Stimulated activated CD4-positive, alpha-beta T cell treated with anti-CD3 and anti-CD28 coated beads, Interleukin-15, amount 100 ng/mL, for 1 hour (primary cell): ENCODE measurements at places on chromosomes 1 and 21.

- DNase-seq, result no peak
Measured at GRCh38 chr21:36419996-36420395, 34.8 kb downstream of the CHAF1B start.

DNA sequence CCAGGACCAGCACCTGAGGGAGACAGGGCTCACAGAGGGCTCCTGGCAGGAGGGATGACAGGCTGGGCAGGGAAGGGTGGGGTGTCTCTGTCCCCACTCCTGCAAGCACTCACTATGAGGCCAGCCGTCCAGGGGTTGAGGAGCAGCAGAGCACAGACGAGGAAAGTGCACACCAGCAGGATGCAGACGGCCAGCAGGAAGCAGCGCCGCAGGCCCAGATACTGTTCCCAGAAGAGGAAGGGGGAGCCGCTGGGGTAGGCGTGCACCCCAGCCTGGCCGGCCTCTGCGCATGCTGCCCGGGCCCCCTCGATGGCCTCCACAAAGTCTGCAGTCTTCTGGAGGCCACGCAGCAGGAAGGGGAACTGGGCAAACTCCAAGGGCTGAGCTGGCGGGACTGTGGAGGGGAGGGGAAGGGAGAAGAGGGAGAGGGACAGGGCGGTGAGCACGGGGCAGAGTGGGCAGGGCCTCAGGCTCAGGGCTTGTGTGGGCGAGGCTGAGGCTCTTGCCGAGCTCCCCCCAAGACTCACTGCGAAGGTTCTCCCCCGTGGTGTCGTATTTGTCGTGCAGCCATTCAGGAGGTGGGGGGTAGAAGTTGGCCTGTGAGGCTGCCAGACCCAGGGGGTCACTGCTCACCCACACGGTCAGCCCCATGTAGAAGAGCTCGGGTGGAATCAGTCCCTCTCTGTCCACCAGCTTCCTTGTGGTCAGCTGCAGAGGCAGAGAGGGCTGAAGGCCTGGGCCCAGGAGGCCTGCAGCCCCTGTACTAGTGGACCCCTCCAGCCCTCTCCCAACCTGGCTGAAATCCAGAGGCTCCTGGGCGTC, 16.5 kb downstream of the PTCH2 start:
- DNase-seq, result no peak

- no peak for DNase-seq
Measured at GRCh38 chr1:169676001-169676400, 35.4 kb downstream of the SELL start.

DNA sequence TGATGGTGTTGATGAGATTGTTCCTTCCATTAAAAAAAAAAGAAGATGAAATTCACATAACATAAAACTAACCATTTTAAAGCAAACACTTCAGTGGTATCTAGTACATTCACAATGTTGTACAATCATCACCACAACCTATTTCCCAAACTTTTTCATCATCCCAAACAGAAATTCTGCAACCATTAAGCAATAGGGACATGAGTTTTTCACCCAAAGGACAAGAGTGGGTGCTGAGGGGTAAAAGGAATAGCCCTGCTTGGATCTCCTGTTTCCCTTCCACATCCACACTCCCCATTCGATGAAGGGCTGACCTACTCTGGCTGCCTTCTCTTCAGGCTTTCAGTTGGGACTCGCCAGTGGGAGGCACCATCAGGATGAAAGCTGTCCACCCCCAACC, 59.3 kb downstream of the SLC9A1 start:
- no peak for DNase-seq

DNA sequence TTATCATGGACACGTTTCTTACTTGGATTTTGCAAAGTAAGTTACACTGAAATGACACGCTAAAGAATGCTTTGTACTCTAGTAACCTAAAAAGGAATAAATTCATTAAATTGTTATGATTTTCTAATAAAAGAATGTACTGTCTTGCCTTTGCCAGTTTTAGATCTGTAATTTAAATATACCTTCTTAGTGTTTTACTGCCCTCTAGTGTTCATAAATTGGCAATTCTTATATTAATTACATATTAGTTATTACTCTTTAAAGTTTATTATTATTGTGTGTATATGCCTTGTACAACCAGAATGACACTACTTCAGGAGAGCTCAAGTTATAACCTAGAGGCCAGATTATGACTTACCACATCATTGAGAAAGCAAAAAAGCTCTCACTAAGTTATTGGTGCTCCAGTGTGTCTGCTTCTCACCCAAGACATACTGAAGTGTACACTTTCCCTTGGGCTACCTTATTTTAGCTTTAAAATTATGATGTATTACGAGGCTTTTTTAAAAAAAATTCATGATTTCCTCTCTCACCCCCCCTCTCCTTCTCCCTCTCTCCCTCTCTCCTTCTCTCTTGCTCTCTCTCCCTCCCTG, 169.9 kb downstream of the HS2ST1 start:
- no peak for DNase-seq

- DNase-seq, result no peak
Measured at GRCh38 chr1:11594222-11594621, 60.0 kb downstream of the FBXO2 start.

GRCh38 chr1:116311193-116311592, 61.9 kb upstream of the ATP1A1 start:
- no peak for DNase-seq

DNA sequence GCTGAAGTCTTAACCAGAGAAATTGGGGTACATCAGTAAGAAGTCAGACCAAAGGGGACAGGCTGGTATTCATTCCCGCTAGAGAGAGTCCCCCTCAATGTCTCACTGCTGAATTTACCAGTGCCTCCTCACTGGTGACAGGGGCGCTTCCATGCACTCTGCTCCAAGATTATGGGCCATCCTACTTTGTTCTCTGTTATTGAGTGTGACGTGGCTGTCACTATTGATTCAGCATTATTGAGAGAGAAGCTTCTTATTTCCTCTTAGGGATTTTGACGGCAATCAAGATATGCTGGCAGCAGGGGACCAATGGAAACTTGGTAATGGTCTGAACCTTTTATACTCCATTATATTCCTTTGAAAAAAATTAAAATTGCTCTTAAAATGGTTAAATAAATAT, 118.6 kb downstream of the SYF2 start:
- no peak for DNase-seq

DNA sequence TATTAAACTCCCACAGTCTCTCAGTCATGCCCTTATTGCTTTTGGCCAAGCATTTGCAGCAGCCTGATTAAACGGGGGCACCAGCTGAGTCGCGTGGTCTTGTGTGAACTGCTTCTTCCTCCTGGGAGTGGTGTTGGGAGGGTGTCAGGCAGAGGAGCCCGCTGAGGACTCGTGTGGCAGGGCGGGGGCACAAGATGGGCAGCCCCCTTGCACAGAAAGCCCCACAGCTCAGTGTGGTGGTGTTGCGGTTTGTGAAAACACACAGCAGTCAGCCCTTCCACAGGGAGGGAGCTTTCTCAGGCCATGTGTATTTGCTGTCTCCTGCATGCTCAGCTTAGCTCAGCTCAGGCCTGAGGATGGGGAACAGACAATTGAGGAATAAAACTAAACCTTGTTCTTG, 22.4 kb downstream of the PEX14 start:
- no peak for DNase-seq

DNA sequence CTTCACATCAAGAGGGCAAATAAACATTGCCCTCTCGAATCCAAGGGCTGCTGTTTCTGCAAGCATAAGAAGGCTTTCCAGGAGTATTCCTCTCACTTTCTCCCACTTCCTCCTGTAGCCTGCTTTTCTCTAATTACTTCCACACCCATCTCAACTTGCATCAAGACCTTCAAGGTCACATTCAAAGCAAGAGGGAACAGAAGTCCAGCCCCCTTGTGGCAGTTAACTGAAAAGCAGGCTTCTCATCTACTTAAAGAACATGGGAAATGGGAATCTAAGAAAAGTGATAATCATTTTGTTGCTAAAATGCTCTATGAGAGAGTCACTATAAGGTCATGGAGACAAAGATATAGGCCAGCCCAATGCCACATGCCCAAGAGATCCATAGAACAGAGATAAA, 874.4 kb downstream of the KCNT2 start:
- DNase-seq, result no peak

GRCh38 chr1:54849219-54850068, 37.6 kb downstream of the DHCR24 start:
- DNase-seq, result no peak

DNA sequence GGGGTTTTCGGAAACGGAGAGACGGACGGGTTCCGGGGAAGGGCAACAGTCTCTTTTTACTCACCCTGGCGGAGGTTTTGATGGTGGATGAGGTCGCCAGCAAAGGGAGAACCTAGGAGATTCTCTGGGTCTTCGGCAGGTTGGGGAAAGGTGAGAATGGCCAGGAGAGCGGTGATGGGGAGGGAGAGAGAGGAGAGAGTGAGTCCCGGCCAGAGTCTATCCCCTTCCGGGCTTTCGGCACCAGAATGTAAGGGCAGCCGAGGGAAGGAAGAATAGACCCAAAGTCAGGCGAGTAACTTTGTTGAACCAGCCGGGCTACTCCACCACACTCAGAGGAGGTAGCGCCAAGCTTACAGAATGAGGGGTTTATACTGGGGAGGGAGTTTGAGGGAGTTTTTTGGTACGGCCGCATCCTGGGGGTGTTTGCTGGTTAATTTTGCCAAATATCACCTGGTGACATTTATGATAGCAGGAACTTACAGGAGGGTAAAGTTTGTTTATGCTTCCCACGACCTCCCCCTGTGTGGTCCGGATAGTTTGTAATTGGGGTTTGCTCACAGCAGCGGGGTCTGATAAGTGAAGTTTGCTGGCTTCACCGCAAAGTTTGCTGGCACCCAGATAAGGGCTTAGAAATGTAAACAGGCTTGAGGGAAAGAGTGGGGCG, 141.1 kb upstream of the ETV3 start:
- no peak for DNase-seq

DNA sequence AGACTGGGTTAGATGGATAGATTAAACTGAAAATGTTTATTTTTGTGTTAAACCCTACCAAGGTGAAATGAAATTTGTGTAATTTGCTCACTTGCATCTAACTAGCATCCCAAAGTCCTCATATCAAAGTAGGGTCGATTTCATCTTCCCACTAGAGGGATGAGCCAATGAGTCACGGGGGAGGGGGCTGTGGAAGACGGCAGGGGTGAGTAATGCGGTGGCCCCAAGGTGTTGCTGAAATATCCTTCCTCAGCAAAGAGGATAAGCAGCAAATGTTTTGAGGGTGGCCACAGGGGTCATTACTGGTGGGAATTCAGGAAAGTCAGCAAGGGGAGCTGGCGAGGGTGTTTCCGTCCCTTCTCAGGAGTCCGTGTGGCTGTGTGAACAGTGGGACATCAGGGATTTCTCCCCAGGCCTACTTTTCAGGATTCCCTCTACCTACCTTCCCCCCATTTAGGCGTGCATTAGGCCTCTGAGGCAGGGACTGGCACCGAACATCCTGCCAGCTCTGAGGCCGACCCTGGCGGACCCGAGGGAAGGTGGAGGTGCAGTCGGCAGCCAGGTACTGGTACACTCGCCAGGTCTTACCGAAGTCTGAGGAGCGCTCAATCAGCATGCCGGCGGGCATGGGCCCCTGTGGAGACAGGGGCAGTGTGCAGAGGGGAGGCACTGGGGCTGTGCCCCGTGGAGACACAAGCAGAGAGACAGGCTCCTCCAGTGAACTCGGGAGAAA, 18.1 kb downstream of the LAMB3 start:
- no peak for DNase-seq

GRCh38 chr1:96969656-96970163, 248.1 kb downstream of the PTBP2 start:
- no peak for DNase-seq

- DNase-seq, result no peak
Measured at GRCh38 chr21:23534850-23535249, 2072.4 kb downstream of the MRPL39 start.

- DNase-seq, result no peak
Measured at GRCh38 chr1:114111731-114112641, 41.7 kb downstream of the SYT6 start.

GRCh38 chr1:15442119-15442518, 3.9 kb downstream of the CTRC start:
- DNase-seq, result no peak

- DNase-seq, result no peak
Measured at GRCh38 chr1:229951856-229952534, 115.0 kb upstream of the GALNT2 start.
